Stimulated activated CD8-positive, alpha-beta memory T cell treated with anti-CD3 and anti-CD28 coated beads, Interleukin-12 subunit alpha, Interleukin-12 subunit beta, amount 100 ng/mL, for 4 hours (primary cell): ENCODE measurements at places on chromosomes 7 and 10.

GRCh38 chr7:832968-833424 lies 720 bp downstream of the SUN1 start:
- DNase-seq = no peak

DNA sequence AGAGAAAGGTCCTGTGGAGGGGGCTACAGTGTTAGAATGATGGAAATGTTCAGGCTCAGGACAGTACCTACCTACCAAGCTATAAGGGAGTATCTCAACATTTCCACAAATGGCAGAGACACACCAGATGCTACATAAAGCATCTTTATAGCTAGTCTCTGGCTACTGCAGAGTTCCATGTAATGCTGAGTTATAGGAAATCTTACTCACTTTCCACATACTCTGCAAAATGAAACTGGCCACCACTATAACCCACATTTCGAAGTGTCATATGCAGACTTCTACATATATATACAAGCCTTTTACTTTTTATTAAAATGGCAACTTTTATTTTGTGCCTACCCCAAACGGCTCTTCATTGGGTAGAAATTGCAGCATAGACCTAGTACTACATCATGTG lies 85.5 kb downstream of the FAS start:
- DNase-seq = no peak

DNA sequence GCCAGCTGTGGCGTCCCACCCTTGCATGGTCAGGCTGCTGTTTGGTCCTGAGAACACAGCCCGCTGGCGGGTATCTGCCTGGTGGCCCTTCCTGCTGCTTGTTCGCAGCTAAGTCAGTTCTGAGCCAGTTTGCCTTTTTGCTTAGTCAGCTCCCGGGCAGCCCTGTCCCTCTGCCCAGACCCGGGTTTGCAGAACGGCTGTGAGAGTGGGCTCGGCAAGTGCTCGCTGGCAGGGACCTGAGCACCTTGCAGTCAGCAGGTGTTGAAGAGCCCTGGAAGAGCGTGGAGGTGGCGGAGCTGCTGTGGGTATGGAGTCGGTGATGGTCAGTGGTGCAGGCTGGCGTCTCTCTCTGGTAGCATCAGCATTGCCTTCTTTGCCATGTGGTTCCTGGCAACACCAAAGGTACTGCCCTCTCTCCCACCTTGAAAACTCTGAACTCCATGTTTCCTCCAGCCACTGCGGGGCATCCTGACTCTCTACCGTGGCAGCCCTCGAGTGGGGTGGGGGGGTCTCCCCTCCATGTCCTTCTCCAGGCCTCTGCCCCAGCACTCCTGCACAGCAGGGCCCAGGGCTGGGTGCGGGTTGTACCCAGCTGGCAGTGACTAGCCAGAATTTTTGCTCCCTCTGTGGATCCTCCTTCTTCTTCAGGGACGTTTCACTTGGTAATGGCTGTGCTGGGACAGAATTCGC lies 4.6 kb downstream of the INPP5A start:
- no peak for DNase-seq

DNA sequence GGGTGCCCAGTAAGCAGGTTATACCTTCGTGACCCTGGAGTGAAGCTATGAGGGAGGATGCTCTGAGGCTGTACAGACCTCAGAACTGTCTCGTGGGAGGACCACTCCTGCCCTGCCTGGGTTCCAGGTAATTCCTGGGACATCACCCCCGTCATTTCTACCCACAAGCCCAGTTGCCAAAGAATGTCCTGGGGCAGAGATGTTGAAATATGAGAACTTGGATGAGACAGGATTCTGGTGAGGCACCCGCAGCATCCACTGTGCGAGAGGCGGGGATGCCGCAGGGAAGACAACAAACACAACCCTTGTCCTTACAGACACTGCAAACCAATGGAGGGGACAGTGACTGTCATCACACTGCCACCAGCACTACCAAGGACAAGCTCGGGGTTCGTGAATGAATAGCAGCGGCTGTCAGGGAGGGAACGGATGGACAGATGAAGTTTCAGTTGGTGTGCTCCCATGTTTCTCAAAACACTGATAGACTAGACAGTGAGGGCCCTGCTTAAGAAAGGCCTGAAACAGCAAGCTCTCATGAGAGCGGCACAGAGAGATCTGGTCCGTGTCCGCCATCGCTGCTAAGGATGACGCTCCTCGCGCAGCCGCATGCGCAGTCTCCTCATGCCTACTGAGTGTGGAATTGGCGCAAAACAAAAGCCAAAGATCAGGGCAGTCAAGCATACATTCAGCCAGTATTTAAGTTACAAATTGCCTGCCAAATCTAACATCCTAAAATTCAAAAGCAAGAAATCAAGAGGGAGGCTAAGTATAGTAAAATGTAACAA lies 82.0 kb upstream of the RHEB start:
- DNase-seq = no peak

GRCh38 chr7:55185941-55186609 lies 167.3 kb downstream of the EGFR start:
- DNase-seq = no peak

DNA sequence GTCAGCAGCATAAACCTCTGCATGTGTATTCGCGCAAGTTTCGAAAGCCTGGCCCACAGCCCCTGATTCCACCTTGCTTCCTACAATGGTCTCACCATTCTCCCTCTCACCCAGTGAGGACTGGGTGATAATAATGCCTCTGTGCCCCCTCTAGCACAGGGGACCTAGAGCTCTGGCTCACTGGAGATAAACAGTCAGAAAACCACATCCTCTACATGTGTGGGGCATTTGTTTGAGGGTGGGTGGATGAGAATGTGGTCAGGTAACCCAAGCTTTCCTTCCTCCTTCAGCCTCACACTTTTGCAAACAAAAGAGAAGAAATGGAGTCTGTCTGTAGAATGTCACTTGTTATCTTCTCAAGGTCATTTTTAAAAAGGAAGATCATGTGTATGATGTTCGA lies 373.5 kb downstream of the KCNMA1 start:
- DNase-seq = no peak

DNA sequence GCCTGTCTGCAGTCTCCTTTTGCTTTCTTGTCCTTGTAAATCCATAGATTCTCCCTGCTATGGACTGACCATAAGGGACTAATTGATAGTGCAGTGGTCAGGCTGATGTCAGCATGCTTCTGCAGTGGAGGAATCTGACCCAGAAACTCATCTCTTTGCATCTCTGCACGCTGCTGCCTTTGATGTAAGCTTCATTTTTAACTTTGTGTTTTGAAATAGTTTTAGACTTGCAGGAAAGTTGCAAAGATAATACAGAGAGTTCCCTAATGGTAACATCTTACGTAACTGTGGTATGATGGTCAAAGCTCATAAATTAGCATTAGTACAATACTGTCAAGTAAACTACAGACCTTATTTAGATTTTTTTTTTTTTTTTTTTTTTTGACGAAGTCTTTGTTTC lies 89.6 kb downstream of the GALNT17 start:
- no peak for DNase-seq

- no peak for DNase-seq
These were observed 131.4 kb upstream of the ZMIZ1 start for GRCh38 chr10:78937393-78937792.

- peak; percentile 19 for DNase-seq
These were observed 104.6 kb upstream of the TNRC18 start for GRCh38 chr7:5528071-5528814.

GRCh38 chr10:12643279-12643678 lies 293.9 kb downstream of the CAMK1D start:
- DNase-seq = no peak

GRCh38 chr7:37342176-37342687 lies 106.4 kb downstream of the ELMO1 start:
- no peak for DNase-seq

- DNase-seq = no peak
These were observed 99.1 kb upstream of the PDGFA start for GRCh38 chr7:618539-619367.
